ENCODE measurements at places on chromosomes 4 and X. TPM values are rescaled to one million over a fixed set of nuclear protein-coding genes. Genes with fewer than 3 reads are reported as not detected.

- H3K4me1 ChIP-seq = no peaks in the 10 kb centered on the region
- no peak overlapping the region for H3K4me3 ChIP-seq
- H3K27ac ChIP-seq = no peak overlapping the region
- no peak for DNase-seq
- H3K27me3 ChIP-seq = no peaks in the 10 kb centered on the region
These were observed 404.5 kb downstream of the GBA3 start for GRCh38 chr4:23097251-23097650.

DNA sequence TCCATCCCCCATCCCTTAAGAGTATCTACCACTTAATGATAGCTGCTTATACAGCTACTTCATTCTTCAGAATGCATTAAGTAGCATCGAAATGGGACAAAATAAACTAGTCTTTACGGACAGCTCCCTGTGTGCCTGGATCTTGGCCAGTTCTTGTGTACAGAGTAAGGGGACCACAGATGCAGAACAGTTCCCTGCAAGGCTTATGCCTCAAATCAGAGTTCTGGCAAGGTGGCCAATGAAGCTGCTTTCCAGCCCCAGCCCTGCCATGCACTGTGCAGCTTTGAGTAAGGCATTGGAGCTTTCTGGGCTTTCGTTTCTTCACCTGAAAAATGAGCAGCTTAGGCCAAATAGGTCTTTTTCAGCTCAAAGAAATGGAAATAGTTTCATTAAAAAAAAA, 14.2 kb downstream of the CLNK start:
- DNase-seq = no peak
- H3K4me3 ChIP-seq = no peak overlapping the region
- no peaks in the 10 kb centered on the region for H3K4me1 ChIP-seq
- H3K27ac ChIP-seq = no peak overlapping the region
- H3K36me3 ChIP-seq = no peaks in the 10 kb centered on the region

The SSX4B gene
- polyA plus RNA-seq = not detected

DNA sequence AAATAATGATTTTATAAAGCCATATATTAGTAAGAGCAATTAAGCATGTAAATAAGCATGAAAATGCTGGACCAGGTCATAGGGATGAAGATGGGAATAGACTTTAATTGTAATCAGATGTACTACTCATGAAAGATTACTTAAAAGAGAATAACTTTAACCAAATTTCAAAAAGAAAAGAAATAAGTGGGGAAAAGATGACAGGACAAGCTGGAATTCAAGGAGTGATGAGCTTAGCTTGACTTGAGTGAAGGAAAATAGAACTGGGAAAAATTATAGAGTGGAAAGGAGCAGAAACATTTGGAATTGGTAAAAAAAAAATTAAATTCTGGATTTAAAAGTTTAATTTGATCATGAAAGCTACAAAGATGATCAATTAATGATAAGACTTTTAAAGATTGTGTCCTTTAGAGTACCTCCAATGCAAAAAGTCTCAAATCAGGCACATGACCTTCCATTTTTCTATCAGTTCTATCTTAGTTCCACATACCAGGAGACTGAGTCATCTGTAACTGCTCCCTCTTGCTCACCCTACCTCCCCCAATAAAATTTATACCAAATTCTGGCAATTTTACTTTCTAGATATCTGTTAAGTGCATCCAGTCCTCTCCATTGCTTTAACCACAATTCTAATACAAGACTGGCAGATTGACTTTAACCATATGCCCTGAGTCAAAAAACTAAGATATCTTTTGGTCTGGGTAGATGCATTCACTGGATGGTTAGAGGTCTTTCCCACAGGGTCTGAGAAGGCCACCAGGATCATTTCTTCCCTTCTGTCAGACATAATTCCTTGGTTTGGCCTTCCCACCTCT, 56.4 kb upstream of the SLIT2 start:
- no peaks in the 10 kb centered on the region for H3K36me3 ChIP-seq
- no peaks in the 10 kb centered on the region for H3K27me3 ChIP-seq
- no peak for DNase-seq
- H3K4me1 ChIP-seq = no peaks in the 10 kb centered on the region

DNA sequence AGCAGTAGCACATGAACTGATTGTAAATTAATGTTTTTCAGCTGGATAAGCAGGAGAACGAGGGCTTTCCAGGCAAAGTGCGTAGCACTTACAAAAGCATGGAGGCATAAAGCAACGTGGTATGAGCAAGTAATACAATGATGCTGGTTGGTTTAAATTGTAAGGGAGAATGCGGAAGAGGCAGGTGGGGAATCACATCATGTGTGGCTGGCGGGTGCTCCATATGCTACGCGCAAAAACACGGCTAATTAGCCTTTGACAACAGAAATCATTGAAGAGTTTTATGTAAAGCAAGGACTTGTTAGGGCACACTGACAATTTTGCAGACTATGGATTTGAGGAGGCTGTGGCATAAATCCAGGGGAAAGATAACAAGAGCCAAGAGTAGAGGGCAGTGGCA, 14.6 kb downstream of the SYTL4 start:
- H3K4me1 ChIP-seq = no peaks in the 10 kb centered on the region
- no peak overlapping the region for H3K4me3 ChIP-seq
- H3K27me3 ChIP-seq = no peaks in the 10 kb centered on the region
- H3K36me3 ChIP-seq = no peaks in the 10 kb centered on the region

- DNase-seq = no peak
- H3K4me3 ChIP-seq = no peak overlapping the region
- no peaks in the 10 kb centered on the region for H3K36me3 ChIP-seq
- H3K4me1 ChIP-seq = peaks cover 20% of the 10 kb centered on the region
- no peaks in the 10 kb centered on the region for H3K27me3 ChIP-seq
- no peak overlapping the region for H3K27ac ChIP-seq
These were observed 73.1 kb downstream of the RAPGEF2 start for GRCh38 chr4:159175989-159176375.

The SORCS2 gene
- 0.67 TPM for polyA plus RNA-seq

GRCh38 chr4:99117876-99118693, 26.0 kb downstream of the ADH4 start:
- H3K4me1 ChIP-seq = no peaks in the 10 kb centered on the region
- no peak for DNase-seq
- H3K27ac ChIP-seq = no peak overlapping the region
- no peak overlapping the region for H3K4me3 ChIP-seq
- H3K36me3 ChIP-seq = no peaks in the 10 kb centered on the region
- no peaks in the 10 kb centered on the region for H3K27me3 ChIP-seq

The HS6ST2 gene
- polyA plus RNA-seq = 0.24 TPM

DNA sequence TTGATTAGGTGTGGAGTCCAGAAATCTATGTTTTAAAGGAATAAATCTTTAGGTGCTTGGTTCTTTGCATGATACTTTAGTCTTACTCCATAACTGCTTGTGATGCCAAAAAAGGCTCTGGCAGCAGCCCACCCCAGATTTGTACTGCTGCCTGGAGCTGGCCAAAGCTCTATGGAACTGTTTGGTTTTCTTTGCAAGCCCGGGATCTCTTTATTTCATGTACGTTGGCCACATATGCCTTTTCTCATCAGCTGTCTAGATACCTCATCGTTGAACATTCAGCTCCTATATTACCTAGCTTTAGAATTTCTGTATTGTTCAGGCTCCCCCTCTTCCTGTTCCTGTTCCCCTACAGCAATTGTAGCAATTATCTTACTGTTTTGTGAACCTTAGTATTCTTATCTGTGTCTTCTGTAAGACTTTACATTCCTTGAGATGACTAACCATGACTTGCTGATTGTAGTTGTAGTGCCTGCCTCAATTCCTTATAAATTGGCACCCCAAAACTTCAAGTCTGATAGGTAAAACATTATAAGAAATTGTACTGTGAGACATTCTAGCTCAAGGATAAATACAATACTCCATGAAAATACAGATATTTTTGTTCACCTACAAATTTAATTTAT, 199.4 kb upstream of the GPRIN3 start:
- H3K27ac ChIP-seq = no peak overlapping the region
- no peaks in the 10 kb centered on the region for H3K36me3 ChIP-seq
- no peaks in the 10 kb centered on the region for H3K27me3 ChIP-seq

DNA sequence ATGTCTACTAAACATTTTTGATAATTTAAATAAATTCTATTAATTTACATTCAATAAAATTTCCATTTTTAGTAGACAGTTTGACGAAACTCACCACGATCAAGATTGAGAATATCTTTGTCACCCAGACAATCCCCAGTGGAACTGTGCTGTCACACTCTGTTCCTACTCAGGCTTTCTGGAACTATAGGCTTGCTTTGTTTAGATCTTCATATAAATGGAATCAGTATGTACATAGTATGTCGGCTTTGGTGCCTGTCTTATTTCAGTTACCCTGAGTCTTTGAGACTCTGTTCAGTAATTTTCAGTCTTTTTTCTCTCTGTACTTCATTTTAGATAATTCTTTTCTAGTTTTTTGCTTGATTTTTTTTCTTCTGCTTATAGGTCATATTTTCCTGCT, 163.5 kb upstream of the EMCN start:
- H3K27ac ChIP-seq = no peak overlapping the region
- no peaks in the 10 kb centered on the region for H3K27me3 ChIP-seq
- no peaks in the 10 kb centered on the region for H3K36me3 ChIP-seq

GRCh38 chrX:106959901-106960300, 39.7 kb downstream of the CLDN2 start:
- peaks cover 3% of the 10 kb centered on the region for H3K36me3 ChIP-seq
- no peaks in the 10 kb centered on the region for H3K4me1 ChIP-seq
- H3K4me3 ChIP-seq = no peak overlapping the region
- no peak overlapping the region for H3K27ac ChIP-seq

The BST1 gene
- 2.3 TPM for polyA plus RNA-seq

DNA sequence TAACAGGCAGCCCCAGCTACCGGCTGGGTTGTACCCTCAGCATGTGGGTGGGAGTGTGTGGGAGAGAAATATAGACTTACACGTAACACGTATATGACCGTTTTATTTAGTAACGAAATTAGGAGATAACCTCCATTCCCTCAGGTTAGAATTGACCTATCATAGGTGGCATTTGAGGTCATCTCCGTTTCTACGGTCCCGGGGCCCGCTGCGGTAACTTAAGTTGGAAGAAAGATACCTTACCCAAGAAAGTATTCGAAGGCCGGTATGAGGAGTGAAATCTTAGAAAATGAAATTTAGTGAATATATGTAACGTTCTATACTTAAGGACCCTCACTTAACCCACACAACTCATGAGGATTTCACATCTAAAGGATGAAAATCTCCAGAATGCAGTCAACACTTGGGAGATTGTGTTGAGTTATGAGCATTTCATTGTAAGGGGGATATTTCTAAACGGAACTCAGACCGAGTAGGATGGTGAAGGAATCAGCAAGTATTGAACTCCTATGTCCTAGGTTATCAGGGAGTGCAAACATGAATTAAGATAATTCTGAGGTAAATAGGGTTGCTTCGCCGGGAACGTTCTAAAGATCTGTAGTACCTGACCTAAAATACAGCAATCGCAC, 891 bp downstream of the CISD2 start:
- no peak for DNase-seq
- no peaks in the 10 kb centered on the region for H3K27me3 ChIP-seq

The TMPRSS11A gene
- not detected for polyA plus RNA-seq

DNA sequence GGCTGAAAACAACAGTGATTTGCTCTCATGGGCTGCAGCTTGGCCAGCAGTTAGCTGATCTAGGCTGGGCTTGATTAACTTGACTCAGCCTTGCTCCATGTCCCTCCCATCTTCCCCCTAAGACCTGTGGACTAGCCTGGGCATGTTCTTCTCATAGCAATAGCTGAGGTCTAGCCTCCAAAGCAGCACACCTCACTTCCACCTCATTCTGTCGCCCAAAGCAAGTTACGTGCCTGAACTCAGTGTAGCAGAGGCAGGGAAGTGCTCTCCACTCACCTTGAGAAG, 62.2 kb downstream of the EVC start:
- no peaks in the 10 kb centered on the region for H3K27me3 ChIP-seq
- H3K27ac ChIP-seq = no peak overlapping the region
- no peaks in the 10 kb centered on the region for H3K4me1 ChIP-seq
- no peak overlapping the region for H3K4me3 ChIP-seq

DNA sequence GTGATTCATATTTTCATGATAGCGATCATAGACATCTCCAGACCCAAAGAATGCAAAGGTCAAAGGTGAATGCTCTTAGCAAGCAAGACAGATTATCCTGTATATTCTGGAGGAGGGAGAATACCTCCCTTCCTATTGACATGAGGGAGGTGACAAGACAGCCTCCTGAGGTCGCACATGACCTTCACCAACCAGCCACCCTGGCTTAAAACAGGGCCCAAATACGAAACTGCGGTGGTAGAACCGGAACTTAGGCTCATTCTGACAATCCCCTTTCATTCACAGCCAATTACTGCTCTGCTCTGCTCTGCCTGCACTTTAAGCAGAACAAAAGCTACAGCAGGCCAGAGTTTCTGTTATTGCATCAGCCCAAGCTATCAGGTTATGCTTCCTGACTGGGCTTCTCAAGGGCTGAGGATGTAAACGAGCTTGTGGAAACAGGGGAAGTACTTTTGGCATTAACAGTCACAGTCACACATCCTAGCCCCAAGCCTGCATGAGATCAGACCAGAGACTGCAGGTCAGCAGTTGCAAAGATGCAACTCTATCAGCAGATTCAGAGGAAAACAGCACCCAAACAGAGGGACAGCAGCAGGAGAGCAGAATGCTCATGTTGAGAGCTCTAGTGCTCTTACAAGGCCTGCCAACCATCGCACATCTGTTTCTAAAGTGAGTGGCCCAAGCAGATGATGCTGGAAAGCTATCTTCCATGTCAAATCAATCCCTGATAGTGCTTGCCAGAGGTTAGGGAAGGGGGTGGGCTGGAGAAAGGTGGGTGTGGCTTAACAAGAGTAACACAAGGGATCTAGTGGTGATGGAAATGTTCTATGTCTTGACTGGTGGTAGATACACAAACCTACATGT, 51.3 kb upstream of the MAP3K15 start:
- DNase-seq = no peak
- H3K4me3 ChIP-seq = no peak overlapping the region
- H3K27ac ChIP-seq = no peak overlapping the region
- H3K36me3 ChIP-seq = no peaks in the 10 kb centered on the region

The SCARB2 gene
- 117 TPM for polyA plus RNA-seq

- no peak overlapping the region for H3K4me3 ChIP-seq
- no peak overlapping the region for H3K27ac ChIP-seq
- no peaks in the 10 kb centered on the region for H3K27me3 ChIP-seq
- DNase-seq = no peak
- no peaks in the 10 kb centered on the region for H3K36me3 ChIP-seq
- no peaks in the 10 kb centered on the region for H3K4me1 ChIP-seq
These were observed 453.6 kb downstream of the CENPC start for GRCh38 chr4:67091673-67092072.

GRCh38 chr4:2734612-2735011, 21.5 kb downstream of the TNIP2 start:
- H3K4me3 ChIP-seq = no peak overlapping the region
- peaks cover 21% of the 10 kb centered on the region for H3K36me3 ChIP-seq
- no peaks in the 10 kb centered on the region for H3K4me1 ChIP-seq
- DNase-seq = no peak
- no peaks in the 10 kb centered on the region for H3K27me3 ChIP-seq

DNA sequence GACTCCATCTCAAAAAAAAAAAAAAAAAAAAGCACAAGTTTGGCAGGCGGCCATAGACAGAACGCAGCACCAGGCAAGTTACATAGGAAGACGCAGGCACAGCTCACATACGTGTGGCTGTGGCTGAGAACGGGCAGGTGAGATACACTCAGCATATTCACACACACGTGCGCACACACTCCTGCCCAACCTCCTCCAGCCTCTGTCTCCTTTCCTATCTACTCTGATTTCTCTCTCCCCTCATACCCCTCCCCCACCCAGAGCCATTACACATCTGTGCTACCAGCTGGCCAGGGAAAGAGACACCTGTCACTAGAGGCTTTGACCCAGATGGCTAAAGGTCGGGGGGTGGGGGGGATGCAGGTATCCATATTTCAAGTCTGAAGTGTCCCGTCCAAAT, 2.2 kb upstream of the SLC38A5 start:
- no peaks in the 10 kb centered on the region for H3K27me3 ChIP-seq
- no peak for DNase-seq
- H3K27ac ChIP-seq = no peak overlapping the region
- no peaks in the 10 kb centered on the region for H3K4me1 ChIP-seq
